ENCODE measurements at places on chromosomes 16 and 17.
A peak's percentile ranks its signal among the peaks of the same experiment; 100 is the strongest.

- no peak for DNase-seq
Measured at GRCh38 chr16:51146256-51146924, 4.7 kb downstream of the SALL1 start.

DNA sequence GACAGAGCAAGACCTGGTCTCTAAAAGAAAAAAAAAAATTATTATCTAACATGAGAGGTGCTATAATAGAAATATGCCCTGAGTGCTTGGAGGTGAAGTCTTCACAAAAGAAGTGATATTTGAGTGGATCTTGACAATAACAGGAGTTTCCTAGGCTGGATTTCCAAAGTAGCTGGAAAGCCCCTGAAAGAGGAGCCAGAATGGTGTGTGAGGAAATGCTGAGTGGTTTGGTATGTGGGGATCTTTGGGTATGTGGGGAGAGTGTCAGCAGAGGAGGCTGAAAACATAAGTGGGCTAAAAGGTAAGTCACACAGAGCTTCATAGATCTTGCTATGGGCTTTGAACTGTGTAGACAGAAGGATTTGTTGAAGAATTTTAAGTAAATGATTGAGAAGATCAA, 100.1 kb downstream of the YPEL2 start:
- no peak for DNase-seq

GRCh38 chr17:4560837-4561256, 470 bp upstream of the GGT6 start:
- no peak for DNase-seq

- DNase-seq, result no peak
Measured at GRCh38 chr16:56424404-56424764, 961 bp downstream of the AMFR start.

GRCh38 chr17:27466743-27467375, 10.6 kb downstream of the KSR1 start:
- peak; percentile 91 for DNase-seq

- DNase-seq, result no peak
Measured at GRCh38 chr17:79798299-79799173, 1.7 kb upstream of the CBX8 start.

DNA sequence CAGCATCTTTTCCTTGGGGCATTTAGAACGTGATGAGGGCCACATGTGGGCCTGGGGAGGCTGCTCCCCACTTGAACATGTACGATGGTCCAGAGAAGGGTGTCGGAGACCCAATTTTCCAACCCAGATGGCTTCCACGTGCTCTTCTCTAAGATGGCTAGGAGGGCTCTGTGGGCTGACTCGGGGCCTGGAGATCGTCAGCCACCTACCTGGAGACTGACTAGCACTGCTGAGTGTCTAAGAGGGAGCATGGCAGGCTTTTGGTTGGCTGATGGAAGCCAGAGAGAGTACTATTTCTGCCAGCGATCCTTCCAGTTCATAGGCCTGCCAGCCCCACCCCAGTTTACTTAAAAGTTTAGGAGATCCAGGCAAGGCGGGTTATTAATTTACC, 60.2 kb upstream of the CLEC18A start:
- no peak for DNase-seq

- DNase-seq, result no peak
Measured at GRCh38 chr16:50441486-50442157, 72.8 kb upstream of the BRD7 start.

GRCh38 chr16:1078579-1079021, 6.1 kb downstream of the SSTR5 start:
- DNase-seq, result no peak

GRCh38 chr16:11350519-11350918, 5.3 kb downstream of the RMI2 start:
- DNase-seq, result no peak

- DNase-seq, result peak; percentile 89
Measured at GRCh38 chr17:42248351-42249179, 27.6 kb downstream of the STAT5B start.

GRCh38 chr16:76293980-76294379, 16.8 kb downstream of the CNTNAP4 start:
- no peak for DNase-seq

- no peak for DNase-seq
Measured at GRCh38 chr17:50871898-50872297, 5.7 kb upstream of the TOB1 start.

- no peak for DNase-seq
Measured at GRCh38 chr16:89159066-89159849, 12.3 kb upstream of the CDH15 start.

- DNase-seq, result no peak
Measured at GRCh38 chr17:19303367-19303776, 59.2 kb downstream of the B9D1 start.

DNA sequence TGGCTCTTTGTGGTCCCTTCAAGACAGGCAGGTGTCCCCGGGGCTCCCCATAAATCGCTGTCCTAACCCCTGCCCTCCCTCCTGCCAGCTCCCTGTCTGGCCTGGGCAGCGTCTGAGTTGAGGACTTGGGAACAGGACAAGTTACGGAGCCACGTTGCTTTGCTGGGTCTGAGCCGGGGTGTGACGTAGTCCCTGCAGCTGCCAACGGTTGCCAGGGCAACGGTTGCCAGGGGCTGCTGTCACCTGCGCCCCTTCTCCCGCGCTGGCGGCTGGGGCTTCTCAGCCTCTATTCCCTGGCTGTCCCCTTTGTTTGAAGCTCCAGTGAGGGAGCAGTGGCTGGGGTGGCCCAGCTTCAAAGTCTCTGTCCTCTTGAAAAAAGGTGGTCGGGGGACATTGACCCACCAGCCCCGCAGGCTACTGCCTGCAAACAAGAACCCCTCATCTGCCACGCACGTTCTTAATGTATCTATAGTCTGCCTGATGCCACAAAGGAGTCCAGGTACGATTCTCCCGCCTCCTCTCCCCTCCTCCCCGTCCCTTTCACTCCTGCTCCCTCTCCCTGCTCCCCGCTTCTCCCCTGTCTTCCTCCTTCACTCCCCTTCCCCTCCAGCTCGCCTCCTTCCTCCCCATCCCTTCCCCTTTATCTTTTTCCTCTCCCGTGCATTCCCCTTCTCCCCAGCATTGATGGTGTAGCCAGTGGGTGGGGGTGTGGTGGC, 10.9 kb downstream of the ADGRG1 start:
- no peak for DNase-seq

- no peak for DNase-seq
Measured at GRCh38 chr16:13448346-13448745, 471.6 kb upstream of the ERCC4 start.

DNA sequence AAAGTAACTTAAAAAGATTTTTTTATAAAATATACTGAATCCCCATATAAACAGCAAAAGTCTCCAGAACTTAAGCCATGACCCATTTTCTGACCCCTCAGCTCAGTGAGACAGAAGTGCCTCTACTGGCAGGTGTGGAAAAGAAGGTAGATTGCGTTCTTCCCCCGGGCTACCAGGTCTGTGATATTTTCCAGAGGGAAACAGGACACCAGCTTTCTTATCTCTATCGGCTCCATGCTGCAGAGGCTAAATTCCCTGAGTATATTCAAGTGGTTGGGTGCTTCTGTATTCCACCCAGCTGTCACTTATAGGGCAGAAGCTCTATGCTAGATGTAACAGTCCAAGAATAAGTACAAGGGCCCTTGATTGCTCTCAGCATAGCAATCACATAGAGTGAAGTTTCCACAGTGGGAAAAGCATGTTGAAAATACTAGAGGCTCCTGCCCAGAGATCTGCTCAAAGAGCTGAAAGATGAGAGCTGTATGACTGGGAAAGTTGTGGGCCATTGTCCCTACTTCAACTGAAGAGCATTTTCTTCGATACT, 687.3 kb downstream of the CDH11 start:
- DNase-seq, result no peak

Data from activated CD8-positive, alpha-beta memory T cell treated with anti-CD3 and anti-CD28 coated beads, Interleukin-2, amount 10 ng/mL, durations not matched to agents 7 days and 5 days (primary cell).